Stimulated activated CD8-positive, alpha-beta memory T cell treated with anti-CD3 and anti-CD28 coated beads, Interleukin-12 subunit alpha, Interleukin-12 subunit beta, amount 100 ng/mL, for 4 hours (primary cell): ENCODE measurements at places on chromosomes 12 and 14.

GRCh38 chr12:102911320-102911719, 5.7 kb downstream of the PAH start:
- DNase-seq: no peak

GRCh38 chr12:75704208-75704607, 192.8 kb upstream of the KRR1 start:
- DNase-seq: no peak

- DNase-seq: no peak
These were observed 1435.3 kb downstream of the LRFN5 start for GRCh38 chr14:43041976-43042375.

DNA sequence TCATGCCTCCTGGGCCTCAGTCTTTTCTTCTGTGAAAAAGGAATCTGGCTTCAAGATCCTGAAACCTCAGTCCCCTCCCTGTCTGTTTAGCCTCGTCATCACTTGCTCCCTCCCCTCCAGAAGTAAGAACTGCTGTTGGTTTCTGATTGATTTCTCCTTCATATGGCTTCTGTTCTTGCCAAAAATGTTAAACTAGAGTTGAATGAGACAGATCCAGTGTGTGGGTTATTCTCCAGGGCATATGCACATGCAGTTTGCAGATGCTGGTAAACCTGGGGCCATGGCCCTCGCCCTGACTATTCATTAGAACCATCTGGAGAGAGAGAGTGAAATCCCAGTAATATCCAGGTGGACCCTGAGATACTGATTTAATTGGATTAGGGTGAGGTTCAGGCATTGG, 175.1 kb downstream of the TMEM132C start:
- DNase-seq: no peak

DNA sequence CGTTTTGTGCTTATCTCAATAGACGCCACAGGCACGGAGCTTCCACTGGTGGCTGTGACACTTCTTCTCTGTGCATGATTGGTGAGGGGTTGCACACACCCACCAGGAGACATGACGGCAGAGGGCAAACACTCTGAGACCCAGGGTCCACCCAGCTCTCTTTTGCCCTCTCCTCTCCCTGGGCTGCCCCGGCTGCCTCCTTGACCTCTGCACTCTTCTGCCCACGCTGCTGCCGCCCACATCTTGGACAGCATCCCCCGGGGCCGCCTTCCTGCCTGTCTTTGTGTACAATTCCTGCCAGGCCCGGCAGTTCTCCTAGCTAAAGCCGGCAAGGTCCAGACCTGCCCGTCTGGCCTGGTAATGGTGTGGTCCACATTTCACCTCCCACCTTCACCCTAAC, 44.7 kb downstream of the DPF3 start:
- DNase-seq: no peak

GRCh38 chr14:88424573-88424972, 39.1 kb downstream of the SPATA7 start:
- no peak for DNase-seq

- no peak for DNase-seq
These were observed 845 bp downstream of the TMEM132C start for GRCh38 chr12:128267651-128268378.

GRCh38 chr12:52910248-52910883, 5.5 kb upstream of the KRT8 start:
- DNase-seq: no peak

- no peak for DNase-seq
These were observed 319.0 kb downstream of the TMTC2 start for GRCh38 chr12:83005534-83006197.

- no peak for DNase-seq
These were observed 4.0 kb downstream of the ATG101 start for GRCh38 chr12:52073531-52074381.

DNA sequence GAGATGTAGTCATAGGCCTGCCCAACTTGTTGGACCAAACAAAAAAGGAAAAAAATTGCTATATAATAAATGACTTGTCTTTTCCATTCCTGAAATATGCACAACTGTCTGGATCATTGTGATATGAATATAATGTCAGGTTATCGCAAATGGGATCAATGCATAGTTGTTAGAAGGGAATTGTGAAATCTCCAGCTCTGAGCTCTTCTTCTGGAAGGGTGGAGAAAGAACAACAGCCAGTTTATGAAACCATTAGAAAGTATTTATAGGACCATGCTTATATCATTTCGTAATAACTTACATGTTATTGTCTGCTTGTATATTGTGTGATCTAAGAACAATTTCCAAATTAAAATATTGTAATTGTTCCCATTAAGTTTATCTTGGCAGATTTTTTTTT, 35.7 kb upstream of the HIF1A start:
- no peak for DNase-seq

- DNase-seq: no peak
These were observed 2.9 kb upstream of the CACNA1C start for GRCh38 chr12:2049604-2050540.

GRCh38 chr14:54258382-54258781, 138.4 kb upstream of the CDKN3 start:
- no peak for DNase-seq

GRCh38 chr12:67442347-67442841, 173.2 kb downstream of the CAND1 start:
- DNase-seq: no peak

DNA sequence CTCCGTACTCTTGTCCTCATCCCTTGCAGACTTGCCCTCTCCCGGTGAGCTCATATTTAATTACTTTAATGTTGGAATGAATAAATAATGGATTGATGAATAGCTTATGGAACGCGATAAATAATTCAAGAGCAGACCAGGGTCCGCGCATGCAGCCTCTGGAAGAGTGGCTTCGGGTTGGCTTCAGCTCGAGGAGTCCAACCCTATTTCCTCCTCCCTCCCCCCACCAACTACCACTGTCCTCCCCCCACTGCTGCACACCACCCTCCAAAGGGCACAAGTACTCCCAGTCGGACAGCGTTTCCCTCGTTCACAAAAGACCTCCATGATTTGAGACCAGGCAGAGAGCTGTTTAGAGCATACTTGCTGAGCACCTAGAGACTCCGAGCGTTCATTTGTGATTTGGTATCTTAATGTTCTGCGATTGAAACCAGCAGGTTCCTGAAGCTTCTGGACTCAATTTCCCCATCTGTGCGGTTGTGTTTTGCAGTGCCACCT, 647 bp upstream of the SIX1 start:
- no peak for DNase-seq

DNA sequence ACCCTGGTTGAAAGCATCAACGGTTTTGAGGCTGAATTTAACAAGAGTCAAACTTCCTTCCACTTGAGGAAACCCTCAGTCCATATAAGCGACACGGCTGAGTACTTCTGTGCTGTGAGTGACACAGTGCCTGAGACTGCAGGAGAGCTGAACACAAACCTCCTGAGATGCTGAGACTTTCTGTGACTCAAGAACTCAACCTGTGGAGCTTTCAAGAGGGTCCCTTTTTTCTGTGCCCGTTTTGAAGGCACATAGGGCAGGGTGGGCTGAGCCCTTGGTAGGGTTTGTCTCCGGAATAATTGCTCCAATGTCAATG, 305.3 kb upstream of the OR4E1 start:
- no peak for DNase-seq

GRCh38 chr12:89353188-89353822, 1.0 kb upstream of the DUSP6 start:
- DNase-seq: peak; percentile 17

DNA sequence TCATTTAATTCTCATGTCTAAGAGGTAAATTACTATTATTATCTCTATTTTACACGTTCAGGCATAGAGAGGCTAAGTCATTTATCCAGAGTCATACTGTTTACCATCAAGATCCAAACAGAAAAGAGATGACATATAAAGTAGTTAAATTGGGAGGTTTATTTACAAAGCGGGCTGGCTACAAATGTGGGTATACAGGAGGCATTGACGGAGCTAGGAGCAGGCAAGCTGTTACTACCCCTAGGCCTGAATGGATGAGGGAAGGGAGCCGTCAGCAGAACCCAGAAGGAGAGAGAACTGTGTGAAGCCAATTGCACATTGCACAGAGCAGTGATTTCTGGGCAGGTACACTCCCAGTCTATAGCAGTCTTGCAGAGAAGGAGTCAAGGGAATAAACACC, 39.8 kb downstream of the DACT1 start:
- DNase-seq: no peak

- DNase-seq: no peak
These were observed 30.8 kb upstream of the SNX6 start for GRCh38 chr14:34660796-34661195.

DNA sequence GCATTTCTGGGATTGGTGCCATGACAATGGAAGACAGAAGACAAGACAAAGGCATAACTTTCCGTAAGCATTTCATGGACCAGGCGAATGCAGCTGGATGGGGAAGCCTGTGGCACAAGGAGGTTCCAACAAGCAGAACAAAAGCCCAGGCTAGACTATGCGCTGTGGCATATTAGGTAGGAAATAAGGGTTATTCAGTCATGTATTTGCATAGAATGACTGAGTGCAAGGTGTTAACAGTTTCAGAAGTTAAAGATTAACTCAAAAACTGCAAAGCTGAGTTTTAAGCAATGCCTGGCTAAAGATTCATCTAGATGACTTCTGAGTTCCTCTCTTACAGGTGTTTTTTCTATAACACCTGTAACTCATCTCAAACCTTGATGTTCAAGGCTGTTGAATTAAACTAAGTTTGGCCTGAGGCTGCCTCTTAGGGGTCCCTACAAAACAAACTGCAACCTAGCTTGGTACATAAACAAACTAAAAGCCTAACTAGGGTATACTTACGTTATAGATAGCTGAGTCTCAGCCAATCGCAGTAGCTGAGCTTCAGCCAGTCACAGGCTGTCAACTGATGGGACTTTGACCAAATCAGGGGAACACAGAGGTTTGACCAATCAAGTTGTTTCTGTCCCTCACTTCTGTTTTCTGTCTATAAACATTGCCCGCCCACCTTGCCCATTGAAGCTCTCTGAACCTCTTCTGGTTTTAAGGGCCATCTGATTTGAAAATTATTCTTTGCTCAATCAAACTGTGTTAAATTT, 52.2 kb upstream of the PLBD1 start:
- DNase-seq: no peak

- no peak for DNase-seq
These were observed 567.2 kb downstream of the SNAPC1 start for GRCh38 chr14:62329427-62329826.

DNA sequence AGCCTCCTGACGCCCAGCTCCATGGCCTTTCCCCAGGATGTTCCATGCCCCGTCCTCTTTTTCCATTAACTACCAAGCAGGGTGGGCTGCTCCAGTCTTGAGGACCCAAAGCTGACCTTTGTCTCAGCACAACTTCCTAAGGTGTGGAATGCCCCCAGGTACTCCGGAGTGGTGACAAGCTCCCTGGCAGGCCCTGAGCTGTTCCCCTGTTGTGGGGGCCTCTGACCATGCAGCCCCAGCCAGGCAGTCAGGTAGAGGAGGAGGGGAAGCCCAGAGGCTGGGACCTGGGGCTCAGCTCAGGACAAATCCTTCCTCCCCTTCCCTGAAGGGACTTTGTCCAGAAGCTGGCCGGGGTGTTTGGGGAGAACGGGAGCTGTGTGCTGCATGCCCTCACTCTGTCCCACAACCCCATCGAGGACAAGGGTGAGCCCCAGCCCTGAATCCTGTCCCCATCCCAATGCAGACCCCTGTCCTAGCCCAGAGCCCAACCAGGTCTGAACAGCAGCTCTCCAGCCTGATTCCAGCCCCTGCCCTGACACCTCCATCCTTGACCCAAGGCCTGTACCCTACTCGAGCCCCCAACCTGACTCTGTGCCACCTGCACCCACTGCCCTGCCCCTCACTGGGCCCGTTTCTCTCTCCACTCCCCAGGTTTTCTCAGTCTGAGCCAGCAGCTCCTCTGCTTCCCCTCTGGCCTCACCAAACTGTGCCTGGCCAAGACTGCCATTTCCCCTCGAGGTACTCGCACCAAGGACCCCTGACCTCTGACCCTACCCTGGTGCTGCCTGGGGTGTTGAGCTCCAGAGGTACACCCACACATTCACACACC, 4.4 kb downstream of the CARMIL3 start:
- no peak for DNase-seq

- DNase-seq: no peak
These were observed 26.3 kb downstream of the KLRK1 start for GRCh38 chr12:10363658-10363913.

- no peak for DNase-seq
These were observed 176.1 kb downstream of the ADGRD1 start for GRCh38 chr12:131129839-131130238.
